ENCODE measurements at places on chromosomes 11 and 22.

DNA sequence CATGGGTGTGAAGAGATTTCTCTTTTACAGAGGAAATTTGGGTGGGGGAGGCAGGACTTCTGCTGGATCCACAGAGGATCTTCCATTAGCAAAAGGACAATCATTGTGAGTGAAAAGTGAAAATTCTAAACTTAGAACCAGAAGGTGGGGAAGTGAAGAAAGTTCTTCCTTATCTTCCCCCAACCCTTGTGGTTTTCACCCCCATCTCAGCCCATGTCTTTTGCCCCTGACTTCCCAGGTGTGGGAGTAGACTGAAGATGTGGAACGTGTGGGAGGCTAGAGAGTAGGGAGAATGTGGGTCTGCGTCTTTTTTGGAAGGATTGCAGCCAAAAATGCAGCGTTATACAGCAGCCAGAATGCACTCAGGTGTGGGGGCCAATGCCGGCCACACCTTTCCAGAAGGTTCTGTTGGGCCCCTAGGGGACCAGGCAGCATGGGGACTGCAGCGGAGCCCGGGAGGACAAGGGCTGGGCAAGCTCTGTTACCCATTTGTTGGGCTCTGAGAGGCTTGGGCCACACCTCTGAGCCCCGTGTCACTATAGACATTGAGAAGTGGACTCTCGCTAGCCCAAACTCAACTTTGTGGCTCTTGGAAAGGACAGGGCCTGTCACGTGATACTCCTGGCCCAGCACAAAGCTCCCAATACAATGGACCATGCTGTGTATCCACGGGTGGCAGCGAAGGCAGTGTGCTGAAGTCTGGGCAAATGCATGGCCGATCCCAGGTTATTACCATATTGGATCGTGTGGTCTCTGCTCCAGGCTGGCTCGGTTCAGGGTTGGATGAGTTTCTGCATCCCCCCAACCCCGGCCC, 32.8 kb upstream of the LINC01488 start:
- DNase-seq = no peak

DNA sequence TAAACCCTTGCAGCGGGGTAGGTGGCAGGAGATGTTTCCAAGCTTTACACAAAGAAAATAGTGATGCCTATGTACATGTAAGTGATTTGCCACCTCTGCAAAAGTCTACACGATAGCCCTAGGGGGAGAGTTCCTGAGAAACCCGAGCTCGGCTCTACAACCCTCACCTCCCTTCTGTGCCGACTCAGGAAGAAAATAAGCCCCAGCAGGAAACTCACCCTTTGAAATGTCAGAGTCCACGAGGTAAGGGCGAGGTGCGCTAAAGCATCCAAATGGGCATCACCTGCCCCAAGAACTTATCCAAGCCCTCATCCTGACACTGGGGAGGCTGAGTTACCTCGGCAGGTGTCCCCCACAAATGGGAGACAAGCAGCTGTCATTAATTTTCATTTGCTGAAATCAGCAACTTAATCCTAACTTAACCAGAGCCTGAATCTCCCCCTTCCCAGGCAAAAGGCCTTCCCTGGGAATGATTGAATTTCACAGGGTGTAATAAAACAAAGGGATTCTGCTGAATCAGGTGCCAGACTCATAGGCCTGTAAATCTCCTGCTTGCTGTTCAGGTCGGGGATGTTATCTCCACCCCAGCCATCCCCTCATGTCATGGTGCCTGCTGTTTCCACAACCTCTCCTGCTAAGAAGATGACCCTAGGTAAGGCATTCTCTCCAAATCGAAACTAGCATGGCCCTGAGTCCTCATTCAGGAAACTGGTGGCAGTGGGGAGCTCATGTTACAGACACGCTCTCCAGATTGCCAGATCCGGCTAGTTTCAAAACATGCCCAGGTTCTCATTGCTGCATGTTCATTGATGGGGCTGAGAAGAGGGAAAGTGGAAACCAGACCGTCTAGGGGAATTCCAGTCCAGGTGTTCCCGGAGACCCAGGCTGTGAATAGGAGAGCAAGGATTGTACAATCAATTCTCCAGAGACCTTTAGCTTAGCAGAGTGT, 105.3 kb upstream of the KIRREL3 start:
- DNase-seq = peak; percentile 100

- DNase-seq = no peak
Observed at GRCh38 chr11:30125456-30125855, 105.4 kb upstream of the FSHB start.

DNA sequence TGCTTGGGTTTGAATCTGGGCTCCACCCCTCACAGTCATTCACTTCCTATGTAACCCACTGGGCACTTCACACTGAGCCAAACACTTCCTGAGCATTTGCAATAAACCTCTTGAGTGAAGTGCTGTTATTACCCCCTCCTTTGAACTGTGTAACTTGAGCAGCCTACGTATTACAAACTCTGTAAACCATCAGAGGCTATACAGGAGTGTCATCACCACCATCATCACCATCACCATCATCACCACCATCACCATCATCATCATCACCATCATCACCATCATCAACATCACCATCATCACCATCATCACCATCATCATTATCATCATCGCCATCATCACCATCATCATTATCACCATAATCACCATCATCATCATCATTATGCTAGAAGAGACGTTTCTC, 18.4 kb downstream of the RTL6 start:
- no peak for DNase-seq

GRCh38 chr11:46281371-46281831, 3.9 kb downstream of the CREB3L1 start:
- no peak for DNase-seq

GRCh38 chr22:24707470-24707801, 67.1 kb downstream of the PIWIL3 start:
- no peak for DNase-seq

- DNase-seq = no peak
Observed at GRCh38 chr11:115672999-115673411, 168.8 kb upstream of the CADM1 start.
